ENCODE measurements at places on chromosomes 7 and 10. TPM values are rescaled to one million over a fixed set of nuclear protein-coding genes. Genes with fewer than 3 reads are reported as not detected.

AASS gene
- total RNA-seq: 4.4 TPM

DNA sequence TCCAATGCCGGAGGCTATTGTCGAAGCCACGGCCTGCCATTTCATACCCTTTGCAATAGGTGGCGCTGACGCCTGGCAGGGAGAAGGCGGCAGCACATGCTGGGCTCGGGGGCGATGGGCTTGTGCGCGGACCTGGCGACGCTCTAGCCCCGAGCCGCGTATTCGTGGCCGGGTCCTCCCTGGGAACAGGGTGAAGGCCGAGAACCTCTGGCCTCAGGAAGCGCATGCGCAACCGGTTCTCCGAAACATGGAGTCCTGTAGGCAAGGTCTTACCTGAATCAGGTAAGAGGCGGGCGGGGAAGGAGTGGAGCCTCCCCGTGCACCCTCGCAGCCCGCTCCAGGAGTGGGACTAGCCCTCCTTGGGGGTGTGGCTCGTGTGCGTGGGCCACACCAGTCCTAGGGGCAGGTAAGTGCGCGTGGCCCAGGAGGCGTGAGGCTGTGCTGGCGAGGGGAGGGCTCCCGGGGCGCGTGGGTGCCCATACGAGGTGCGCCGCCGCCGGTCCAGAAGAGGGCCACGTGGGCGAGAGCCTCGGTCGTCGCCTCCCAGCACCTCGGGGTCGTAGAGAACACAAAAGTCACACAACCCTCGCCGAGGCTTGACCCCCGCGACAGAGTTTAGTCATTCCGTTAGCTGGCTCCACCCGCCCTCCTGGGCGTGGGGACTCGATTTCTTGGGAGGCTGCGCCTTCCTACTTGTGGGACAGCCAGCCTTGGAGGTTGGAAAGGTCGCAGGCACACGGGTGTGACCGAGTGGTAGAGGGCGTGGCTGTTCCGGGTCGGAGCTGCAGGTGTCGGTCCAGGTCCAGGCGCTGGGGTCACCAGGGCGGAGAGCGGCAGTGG is 5.6 kb upstream of the MEST start:
- ATAC-seq: peak; percentile 72

DNA sequence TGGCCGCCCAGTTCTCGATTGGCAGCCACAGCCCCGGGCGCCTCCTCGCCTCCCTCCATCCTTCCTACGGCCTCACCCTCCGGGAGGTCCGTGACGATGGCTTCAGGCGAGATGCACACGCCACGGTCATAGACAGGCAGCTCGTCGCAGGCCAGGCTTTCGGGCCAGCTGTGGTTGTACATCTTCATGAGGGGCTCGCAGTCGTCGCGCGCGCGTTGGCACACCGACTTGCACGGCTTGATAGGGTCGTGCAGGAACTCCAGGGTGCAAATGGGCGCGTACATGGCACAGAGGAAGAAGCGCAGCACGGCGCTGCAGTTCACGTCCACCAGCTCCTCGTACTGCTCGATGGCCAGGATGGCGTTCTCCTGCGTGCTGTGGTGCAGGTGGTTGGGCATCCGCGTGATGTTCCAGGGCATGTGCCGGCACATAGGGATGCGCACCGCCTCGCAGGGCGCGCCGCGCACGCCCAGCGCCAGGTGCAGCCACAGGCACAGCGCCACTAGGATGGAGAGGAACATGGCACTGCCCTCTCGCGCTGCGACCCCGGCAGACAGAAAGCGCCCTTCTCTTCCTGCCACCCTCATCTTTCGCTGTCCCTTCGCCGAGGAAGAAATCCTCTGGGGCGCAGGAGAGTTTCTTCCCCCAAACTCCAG is 472 bp downstream of the SFRP4 start:
- ATAC-seq: no peak

KCNH2 gene
- 0.32 TPM for total RNA-seq

ELN gene
- not detected for total RNA-seq

- ATAC-seq: peak; percentile 89
Measured at GRCh38 chr10:124539935-124540641, 78.5 kb downstream of the LHPP start.

DNA sequence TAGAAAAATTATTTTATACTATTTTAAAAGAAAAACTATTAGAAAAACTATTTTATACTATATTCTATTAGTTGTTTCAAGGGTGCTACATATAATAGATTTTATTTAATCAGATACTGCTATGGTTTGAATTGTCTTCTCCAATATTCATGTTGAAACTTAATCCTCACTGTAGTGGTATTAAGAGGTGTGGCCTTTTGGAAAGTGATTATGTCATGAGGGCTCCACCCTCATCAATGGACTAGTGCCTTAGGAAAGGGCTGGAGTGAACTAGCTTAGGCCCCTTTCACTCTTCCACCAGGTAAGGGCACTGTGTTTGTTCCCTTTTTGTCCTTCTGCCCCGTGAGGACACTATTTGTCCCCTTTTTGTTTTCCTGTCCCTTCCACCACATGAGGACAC is 111.6 kb downstream of the ATE1 start:
- ATAC-seq: no peak

ATP6V0A4 gene
- 0.42 TPM for total RNA-seq

NEUROG3 gene
- 0.78 TPM for total RNA-seq

- ATAC-seq: no peak
Measured at GRCh38 chr7:140911746-140912145, 13.0 kb downstream of the BRAF start.

- no peak for ATAC-seq
Measured at GRCh38 chr10:36771725-36772124, 353.7 kb upstream of the ANKRD30A start.

DNA sequence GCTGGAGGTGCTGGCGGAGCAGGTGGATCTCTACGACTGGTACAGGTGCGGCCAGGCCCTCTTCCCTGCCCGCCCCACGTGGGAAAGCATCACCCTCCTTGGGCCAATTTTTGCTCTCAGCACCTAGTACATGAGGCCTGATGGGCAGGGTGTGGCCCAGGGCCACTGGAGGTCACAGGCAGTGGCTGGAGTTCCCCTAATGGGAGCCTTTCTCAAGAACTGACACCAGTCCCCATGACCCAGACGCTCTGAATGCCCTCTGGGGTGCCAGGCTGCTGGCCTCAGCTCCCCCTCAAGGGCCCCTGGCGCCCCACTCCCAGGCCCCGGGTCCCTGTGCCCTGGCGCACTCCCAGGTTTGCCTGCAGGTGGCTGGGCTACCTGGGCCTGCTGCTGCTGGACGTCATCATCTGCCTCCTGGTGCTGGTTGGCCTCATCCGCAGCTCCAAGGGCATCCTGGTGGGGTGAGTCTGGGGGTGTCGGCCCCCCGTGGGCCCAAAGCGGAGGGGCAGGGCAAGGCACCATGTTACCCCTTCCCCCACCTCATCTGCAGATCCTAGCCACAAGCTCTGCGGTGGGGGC is 15.9 kb downstream of the TTYH3 start:
- ATAC-seq: no peak

DNA sequence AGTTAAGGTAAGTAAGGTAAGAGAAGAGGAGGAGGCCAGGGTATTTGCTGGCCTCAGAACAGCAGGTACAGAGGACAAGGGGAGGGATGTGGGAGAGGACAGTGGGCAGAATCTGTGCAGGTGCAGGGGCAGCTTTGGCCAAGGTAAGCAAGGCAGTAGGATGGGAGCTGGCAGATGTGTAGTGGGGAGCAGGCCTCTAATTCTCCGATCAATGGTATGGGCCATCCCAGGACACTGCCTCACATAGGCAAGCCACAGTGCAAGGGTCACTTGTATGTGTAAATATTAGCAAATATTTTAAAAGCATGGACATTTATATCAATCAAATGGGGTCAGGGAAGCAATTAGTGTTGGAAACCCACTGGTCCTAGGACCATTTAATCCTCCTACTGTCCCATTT is 373.5 kb downstream of the GRID1 start:
- ATAC-seq: no peak

SPDYE16 gene
- 0.45 TPM for total RNA-seq

DNA sequence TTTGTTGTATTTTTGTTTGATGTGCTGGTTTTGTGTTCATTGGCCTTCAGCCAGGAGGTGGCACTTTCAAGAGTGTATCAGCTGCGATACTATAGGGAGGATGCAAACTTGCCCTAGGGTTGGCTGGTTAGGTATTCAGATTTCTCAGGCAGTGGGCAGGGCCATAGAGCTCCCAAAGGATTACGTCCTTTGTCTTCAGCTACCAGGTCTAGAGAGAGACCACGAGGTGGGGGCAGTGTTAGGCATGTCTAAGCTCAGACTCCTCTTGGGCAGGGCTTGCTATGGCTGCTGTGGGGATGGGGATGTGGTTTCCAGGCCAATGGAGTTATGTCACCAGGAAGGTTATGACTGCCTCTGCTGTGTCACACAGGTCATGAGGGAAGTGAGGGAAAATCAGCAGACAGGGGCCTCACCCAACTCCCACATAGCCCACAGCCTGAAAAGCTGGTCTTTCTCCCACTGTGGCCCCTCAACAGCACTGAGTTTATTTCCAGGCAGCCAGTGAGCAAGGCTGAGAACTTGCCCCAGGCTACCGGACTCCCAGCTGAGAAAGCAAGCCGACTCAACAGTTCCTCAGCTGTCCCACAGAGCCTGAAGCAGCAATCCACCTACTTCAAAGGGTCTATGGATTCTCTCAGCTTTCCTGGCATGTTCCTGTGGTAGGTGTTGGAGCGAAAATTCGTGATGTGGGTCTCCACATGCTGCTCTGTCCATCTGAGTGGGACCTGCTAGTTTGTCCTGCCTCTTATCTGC is 227.4 kb upstream of the COBL start:
- no peak for ATAC-seq

DNA sequence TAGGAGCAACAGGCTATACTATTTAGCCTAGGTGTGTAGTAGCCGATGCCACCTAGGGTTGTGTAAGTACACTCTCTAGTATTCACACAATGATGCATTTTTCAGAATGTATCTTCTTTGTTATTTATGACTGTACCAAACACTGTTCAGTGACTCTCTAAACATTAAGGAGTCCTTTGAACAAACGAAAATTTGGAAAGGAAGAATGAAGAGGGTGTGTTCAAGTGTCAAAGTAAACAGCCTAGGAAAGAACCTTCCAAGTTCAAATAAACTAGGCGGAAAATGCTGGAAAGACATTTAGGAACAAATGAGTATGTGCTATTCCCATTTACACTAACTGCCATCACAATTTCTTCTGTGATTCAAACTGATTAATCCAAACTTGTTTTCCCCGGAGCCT is 142.4 kb downstream of the CHCHD3 start:
- no peak for ATAC-seq

PLEKHS1 gene
- not detected for total RNA-seq

DNA sequence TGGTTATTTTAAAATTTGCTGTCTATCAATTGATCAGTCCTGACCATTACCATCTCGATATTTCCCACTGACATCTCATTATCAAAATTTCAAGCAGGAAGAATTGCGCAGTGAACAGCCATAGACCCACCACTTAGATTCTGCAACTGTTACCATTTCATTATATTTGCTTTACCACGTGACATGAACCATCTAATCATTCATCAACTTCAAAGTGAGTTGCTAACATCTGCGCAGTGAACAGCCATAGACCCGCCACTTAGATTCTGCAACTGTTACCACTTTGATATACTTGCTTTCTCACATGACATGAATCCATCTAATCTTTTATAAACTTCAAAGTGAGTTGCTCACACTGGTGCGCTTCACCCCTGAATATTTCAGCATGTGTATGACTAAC is 22.5 kb downstream of the FOXL3 start:
- ATAC-seq: no peak

OR6B1 gene
- not detected for total RNA-seq

ZWINT gene
- total RNA-seq: 106 TPM

DNA sequence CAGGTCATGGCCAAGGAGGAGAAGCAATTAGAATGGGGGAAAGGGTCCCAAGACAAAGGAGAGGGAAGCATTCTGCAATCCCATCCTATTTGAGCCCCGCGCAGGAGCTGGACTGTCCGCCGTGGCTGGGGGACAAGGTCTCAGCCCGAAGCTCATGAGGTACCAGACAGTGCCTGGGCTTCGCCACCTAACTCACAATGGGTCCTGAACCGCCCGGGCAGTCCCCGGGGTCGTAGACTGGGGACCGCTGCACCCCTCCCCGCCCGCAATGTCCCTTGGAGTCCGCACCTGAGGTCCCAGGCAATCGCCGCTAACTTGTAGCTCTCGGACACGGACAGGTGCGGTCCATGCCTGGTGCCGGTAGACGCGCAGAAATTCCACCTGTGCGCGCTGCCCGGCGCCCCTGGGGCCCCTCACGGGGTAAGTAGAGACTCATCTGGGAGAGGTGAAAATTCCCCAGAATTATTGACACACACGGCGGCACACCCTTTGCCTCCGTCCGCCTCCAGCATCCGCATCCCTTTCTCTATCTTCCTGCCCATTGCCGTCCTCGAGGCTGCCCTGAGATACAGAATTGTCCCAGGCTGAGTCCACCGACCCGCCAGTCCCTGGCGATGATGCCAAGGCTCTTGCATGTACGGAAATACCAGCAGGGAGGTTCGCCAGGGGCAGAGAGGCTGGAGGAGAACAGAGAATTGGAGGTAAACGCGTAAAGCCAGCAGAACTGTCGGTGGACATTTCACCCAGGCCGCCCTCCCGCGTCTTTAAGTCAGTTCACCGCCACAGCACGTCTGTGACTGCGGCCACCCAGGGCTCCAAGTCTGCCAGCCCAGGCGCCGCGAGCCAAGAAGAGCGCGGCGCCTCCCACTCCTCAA is 1.8 kb downstream of the CHRM2 start:
- ATAC-seq: no peak

DNA sequence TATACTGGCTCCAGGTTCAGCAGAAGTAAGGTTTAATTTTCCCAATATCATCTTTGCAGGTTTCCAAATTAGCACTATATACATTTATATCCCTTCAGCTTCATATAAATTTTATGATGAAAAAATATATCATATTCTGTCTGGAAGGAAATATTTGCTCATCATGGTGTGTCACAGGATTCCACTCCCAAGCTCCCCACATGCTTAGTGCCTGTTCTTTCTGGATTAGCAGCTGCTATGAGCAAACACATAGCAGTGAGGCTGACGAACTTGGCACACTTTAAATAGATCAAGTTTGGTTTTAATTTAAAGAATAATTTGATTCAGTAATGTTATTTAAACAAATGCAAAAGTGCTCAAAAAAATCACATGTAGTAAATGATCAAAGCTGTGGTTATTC is 251.9 kb downstream of the AGMO start:
- ATAC-seq: no peak

- no peak for ATAC-seq
Measured at GRCh38 chr10:4202938-4203337, 417.9 kb upstream of the KLF6 start.

DNA sequence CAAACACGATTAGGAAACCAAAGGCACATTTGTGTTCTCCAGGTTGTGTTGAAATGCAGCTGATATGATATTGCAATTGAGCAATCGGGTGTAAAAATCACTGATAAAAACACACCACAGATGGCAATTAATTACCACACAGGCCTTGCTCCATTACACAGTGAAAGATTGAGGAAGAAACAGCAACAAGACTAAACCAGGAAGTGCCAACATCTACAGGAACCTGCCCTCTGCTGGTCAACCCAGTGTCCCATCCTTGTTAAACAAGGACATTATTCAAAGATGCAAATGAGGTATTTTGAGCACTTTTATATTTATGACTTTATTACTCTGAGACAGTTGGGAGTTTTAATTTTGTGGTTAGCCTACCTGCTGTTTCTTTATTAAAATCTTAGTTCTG is 765.6 kb upstream of the GHITM start:
- ATAC-seq: no peak

NCF1 gene
- 2.2 TPM for total RNA-seq

Measured in activated T-helper 17 cell treated with anti-CD3 and anti-CD28 coated beads, Interleukin-2, amount 50 U/mL, for 72 hours (primary cell).